A673 (cell line): ENCODE measurements at places on chromosomes 1 and 21.

DNA sequence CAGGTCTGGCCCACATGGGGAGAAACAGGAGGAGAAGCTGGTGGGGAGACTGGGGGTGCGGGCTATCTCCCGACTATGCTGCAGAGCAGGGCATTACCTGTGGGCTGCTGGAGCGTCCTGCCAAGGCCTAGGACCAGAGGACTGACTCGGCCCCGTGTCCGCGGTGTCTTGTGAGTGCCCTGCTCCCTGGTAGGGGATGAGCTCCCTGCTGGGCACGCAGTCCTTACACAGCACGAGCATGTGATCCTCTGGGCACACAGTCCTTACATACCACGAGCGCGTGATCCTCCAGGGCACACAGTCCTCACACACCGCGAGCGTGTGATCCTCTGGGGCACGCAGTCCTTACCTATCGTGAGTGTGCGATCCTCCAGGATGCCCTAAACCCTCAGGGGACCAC lies 31.8 kb upstream of the CSF3R start:
- no peak overlapping the region for H3K27ac ChIP-seq
- H3K4me1 ChIP-seq, result no peaks in the 10 kb centered on the region
- H3K4me3 ChIP-seq, result no peak overlapping the region
- DNase-seq, result no peak
- no peaks in the 10 kb centered on the region for H3K36me3 ChIP-seq

GRCh38 chr1:157101149-157101548 lies 1.5 kb upstream of the ETV3L start:
- DNase-seq, result no peak
- H3K4me3 ChIP-seq, result no peak overlapping the region
- no peak overlapping the region for H3K27ac ChIP-seq
- peaks cover 14% of the 10 kb centered on the region for H3K4me1 ChIP-seq
- no peaks in the 10 kb centered on the region for H3K27me3 ChIP-seq

DNA sequence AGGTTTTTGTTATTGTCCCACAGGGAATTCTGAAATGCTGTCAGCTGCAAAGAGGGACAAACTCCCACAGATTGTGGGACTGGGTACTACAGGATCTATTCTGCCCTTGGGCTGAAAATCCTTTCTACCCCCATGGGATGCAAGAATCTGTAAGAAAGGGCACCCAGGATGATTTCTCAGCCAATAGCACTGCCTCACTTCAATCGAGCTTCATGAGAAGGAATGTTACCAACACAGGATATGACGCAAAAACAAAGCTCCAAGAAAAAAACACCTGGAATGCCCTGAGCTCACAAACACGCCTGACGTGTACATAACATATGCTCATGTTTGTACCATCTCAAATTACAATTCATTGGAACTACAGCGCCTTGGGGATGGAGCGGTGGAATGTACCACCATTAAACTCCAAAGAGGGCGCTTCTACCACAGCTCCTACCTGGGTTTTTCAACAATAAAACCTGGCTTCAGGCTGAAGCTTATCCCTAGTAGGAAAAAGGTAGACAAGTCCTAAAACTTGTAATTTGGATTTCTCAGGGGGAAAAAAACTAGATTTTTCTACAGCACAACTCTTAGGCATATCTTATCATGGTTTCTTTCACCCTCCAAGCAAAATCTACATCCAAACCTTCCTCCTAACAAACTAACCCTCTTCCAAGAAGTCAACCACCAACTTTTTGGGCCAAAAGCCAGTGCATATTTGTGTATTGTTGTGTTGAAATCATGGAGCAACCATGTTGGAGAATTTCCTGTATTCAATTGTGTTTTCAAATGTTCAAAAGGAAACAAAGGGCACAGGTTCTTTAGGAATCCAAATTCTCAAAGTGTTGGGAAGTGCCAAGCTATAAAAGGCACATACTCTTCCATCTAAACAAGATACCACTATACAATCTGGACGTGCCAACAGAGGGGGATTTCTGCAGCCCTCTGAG lies 78.9 kb downstream of the TGFBR3 start:
- H3K36me3 ChIP-seq, result no peaks in the 10 kb centered on the region
- H3K4me3 ChIP-seq, result no peak overlapping the region
- no peak overlapping the region for H3K27ac ChIP-seq
- no peaks in the 10 kb centered on the region for H3K27me3 ChIP-seq
- peak; percentile 51 for DNase-seq

- no peaks in the 10 kb centered on the region for H3K36me3 ChIP-seq
- H3K27me3 ChIP-seq, result no peaks in the 10 kb centered on the region
- no peak overlapping the region for H3K27ac ChIP-seq
- no peak for DNase-seq
- peaks cover 1% of the 10 kb centered on the region for H3K4me1 ChIP-seq
- H3K4me3 ChIP-seq, result no peak overlapping the region
Observed at GRCh38 chr1:145972580-145972979, 8.1 kb downstream of the POLR3GL start.

GRCh38 chr1:4005431-4005830 lies 105.4 kb upstream of the C1orf174 start:
- no peak for DNase-seq
- H3K27me3 ChIP-seq, result peaks cover 45% of the 10 kb centered on the region
- no peaks in the 10 kb centered on the region for H3K36me3 ChIP-seq
- no peak overlapping the region for H3K27ac ChIP-seq
- H3K4me1 ChIP-seq, result no peaks in the 10 kb centered on the region

- no peak overlapping the region for H3K4me3 ChIP-seq
- H3K27ac ChIP-seq, result no peak overlapping the region
- no peak for DNase-seq
- H3K36me3 ChIP-seq, result no peaks in the 10 kb centered on the region
- H3K27me3 ChIP-seq, result peaks cover 3% of the 10 kb centered on the region
- H3K4me1 ChIP-seq, result no peaks in the 10 kb centered on the region
Observed at GRCh38 chr1:172755099-172755498, 96.2 kb downstream of the FASLG start.
